ENCODE measurements at places on chromosomes 3 and 15.

- no peak for DNase-seq
These were observed 154.9 kb downstream of the GRM7 start for GRCh38 chr3:7015683-7016440.

- no peak for DNase-seq
These were observed 213.1 kb downstream of the OSBPL10 start for GRCh38 chr3:31767920-31768319.

DNA sequence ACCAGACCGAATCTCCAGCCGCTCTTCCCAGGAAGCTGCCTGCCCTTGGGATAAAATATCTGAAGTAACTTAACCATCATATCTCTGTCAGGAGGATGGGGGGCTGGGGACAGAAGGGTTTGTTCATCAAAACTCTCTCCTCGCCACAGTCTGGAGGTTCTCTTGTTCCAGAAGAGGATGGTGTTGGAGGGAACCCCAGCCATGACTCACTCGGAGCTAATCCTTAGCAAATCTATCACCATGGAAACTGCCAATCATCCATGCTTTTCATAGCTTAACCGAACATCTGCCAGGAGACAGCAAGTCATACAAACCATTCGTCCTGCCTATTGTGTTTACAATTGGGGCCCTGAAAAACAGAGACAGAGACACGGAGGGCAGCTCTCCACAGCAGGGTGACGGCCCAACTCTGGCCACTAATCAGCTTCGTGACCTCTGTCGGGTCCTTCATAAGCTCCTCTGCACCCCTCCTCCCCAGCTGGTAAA, 73.8 kb upstream of the HEG1 start:
- peak; percentile 66 for DNase-seq

DNA sequence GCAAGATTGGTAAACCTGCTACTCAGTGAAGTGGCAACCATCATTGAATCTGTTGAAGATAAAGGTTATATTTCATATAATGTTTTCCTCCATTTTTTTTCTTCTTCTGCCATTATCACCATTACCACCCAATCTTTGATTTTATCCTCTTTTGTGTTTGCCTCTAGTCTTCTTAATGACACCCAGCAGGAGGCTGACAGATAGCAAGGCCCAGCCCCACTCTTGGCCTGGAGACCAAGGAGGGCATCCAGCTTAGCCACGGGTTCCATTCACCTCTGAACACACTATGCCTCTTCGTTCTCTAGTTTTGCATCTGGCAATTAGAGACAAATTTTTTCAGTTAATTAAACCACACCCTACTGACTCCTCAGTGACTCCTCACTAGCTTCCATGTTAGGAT, 129.7 kb downstream of the TPRG1 start:
- DNase-seq = no peak

GRCh38 chr15:99568625-99569352, 3.0 kb downstream of the MEF2A start:
- DNase-seq = no peak

DNA sequence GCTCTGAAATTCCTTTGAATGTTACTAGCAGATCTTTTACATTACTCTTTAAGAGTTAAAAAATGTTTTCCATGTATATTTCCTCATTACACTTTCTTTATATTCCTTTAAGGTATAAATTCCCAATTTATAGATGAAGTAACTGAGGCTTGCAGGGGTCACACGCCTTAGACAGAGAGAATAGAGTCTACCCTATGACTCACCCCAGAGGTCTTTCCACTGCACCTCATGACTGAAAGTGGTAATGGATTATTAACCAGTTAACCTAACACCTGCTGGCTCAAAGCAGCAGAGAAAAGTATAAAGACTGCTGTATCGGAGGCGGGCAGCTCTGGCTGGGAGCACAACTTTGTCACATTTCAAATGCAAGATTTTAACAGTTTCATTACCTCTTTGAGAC, 37.7 kb downstream of the LDHAL6B start:
- DNase-seq = no peak

DNA sequence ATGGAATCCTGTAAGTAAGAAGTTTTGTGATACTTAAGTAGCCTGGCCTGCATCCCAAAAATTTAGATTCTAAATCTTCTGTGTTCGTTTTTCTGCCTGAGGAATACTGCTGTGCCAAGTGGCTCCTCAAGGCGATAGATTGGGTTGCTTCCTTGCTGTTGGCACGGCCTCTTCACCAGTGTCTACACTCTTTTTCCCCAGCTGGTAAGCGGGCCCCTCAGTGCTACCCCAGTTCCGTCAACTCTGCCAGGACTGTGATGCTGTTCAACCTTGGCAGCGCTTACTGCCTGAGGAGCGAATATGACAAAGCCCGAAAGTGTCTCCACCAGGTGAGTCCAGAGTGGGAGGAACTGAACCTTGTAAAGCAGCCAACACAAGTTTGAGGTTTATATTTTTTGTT, 53.3 kb upstream of the TRIM71 start:
- no peak for DNase-seq

GRCh38 chr15:94300612-94301011, 69.3 kb downstream of the MCTP2 start:
- DNase-seq = no peak

DNA sequence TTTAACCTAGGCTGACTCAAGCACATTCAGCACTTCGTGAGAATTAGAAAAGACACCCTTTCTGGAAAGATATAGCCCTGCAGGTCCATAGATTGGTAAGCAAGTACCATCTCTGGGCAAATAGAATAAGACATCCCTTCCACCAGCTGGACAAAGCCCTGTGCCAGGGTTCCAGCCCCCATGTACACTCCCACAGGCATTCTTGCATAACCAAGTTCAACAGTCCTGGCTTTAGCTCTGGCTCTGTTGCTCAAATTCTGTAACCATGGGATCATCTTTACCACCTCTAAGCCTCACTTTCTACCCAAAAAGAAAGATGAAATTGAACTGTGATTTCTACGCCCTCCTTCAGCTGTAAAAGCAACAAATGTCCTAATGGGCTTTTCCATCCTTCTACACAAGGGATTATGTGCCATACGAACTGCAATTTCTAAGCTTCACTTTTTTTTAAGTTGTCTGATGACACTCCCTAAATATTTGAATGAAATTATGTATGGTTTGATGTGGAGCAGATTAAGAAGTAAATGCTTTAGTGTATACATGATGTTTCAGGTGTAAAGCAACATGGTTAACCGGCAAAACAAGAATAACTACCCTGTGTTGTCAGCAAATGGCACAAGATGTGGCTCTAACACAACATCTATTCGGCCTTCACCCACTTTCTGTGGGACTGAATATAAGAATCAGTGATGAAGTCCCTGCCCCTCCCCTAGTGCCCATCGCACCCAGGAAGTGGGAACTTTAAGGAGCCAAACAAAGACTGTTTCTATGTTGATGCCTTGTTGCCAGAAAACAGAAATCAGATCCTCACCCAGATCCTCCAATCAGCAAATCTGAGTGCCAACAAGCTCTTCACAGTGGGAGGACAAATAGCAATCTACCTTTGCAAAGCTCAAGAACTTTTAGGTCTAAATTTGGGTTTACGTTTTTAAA, 165.7 kb downstream of the P3H2 start:
- no peak for DNase-seq

DNA sequence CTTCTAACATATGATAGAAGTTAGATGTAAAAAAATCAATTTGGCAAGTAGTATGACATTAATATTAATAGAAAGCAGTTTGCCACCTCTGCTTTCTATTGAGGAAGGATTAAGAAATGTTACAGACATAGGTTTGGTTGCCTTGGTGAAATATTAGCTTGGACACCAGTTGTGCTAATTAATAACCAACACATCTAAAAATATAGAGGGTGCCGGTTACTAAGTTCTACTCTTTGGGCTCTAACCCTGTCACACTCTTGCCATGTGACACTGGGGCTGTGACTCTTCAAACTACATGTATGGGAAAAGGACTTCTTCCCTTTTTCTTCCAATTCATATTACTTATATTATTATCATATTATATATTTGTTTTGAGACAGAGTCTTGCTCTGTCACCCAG, 64.4 kb downstream of the TRIM71 start:
- DNase-seq = no peak

DNA sequence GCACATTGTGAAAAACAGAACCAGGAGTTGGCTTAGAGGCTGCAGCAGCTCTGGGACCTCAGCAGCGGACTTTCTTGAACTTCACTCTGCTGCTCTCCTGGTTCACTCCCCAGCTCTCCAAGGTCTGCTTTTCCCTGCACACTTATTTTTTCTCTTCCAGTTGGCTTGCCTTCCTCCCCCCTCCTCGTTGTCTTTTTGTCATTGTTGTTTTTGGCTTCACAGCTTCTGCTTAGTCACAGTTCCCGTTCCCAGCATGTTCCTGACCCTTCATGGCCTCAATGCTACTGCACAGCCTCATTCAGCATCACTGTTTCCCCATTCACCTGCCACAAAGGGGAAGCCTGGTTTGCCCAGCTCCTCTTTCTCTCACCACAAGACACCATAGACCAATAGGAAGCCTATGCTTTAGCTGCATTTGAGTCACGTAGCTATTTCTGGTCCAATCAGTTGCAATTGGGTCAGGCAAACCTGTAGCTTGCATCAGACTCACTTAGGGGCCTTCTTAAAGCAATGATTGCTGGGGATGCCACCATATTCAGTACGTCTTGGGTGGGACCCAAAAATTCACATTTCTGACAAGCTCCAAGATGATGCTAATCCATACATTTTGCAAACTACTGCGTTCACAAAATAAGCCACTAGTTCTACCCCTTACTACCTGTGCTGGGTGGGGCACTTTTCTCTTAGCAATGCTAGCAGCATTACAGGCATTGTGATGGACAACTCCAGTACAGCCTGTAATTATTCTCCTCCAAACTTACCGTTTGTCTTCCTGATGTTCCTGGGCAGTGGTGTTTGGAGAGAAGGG, 7.8 kb upstream of the SUMF1 start:
- DNase-seq = no peak

DNA sequence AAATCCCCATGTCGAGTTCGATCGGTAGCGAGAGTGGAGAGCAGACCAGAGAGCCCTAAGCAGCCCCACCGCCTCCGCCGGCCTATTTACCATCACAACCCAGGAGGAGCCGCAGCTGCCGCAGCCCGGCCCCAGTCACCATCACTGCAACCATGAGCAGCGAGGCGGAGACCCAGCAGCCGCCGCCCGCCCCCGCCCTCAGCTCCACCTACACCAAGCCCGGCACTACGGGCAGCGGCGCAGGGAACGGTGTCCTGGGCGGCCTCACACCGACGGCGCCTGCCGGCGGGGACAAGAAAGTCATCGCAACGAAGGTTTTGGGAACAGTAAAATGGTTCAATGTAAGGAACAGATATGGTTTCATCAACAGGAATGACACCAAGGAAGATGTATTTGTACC, 89.5 kb upstream of the TPM1 start:
- no peak for DNase-seq

GRCh38 chr3:144488927-144489326, 517.3 kb downstream of the DIPK2A start:
- no peak for DNase-seq

GRCh38 chr3:101063401-101063800, 70.2 kb upstream of the ABI3BP start:
- DNase-seq = no peak

DNA sequence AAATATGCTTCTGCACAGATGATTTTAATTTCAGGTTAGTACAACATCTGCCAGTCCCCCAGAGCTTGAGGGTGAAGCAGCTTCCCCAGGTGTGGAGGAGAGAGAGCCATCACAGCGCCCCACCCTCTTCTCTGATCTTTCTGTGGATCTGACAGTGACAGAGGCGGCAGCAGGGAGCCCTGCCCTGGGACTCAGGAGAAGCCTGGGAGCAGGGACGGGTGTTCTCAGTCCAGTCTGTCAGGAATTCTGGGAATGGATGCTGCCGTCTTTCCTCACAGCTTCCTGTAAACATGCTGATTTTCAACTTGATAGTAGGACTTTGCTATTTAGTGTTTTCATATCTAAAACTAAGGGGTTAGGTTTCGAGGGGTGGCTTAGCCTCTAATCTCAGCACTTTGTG, 11.4 kb upstream of the RAB8B start:
- DNase-seq = no peak

DNA sequence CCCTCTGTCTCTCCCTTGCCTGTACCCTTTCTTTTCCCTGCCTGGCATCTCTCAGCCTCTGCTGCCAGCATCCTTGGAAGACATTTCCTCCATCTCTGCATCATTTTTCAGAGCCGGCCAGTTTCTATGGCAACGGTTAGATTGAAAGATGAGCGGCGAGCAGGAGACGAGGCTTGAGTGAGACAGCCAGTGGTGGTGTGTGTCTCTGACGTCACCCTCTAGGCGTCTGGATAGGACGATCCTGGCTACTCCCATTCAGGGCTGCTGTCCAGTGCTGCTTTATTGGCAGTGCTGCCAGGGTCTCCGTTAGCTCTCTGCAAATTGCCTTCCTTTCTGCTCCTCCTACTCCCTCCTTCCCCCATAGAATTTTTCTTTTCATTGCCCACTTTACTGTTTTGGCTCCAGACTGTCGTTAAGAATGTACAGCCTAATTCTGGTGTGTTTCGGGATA, 57.9 kb downstream of the TRAK1 start:
- no peak for DNase-seq

GRCh38 chr3:124768812-124769211, 38.6 kb downstream of the UMPS start:
- no peak for DNase-seq

DNA sequence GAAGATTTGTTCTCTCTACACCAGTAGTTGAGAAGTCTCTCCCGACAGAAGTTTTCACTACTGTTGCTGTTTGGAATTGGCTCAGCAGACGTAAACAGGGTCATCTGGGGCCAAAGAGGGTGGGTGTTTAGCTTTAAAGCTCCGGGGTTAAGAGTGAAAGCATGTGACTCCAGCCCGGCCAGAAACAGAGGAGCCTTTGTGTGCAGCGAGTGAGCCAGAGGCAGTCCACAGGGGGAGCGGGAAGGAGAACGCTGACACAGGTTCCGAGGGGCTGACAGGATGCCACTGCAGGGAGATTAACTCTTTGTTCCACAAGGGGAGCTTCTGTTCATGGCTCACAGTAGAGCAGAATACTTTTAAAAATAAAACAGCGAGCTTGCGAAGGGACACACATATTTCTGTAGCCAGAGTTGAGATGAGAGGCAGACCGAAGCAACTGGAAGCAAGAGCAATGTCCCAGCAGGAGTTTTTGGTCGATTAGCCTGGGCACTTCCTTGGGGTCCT, 26.9 kb downstream of the BMF start:
- DNase-seq = no peak

GRCh38 chr3:179589143-179589542, 15.3 kb downstream of the MRPL47 start:
- no peak for DNase-seq

- DNase-seq = no peak
These were observed 4.9 kb upstream of the MAGEF1 start for GRCh38 chr3:184716622-184717398.

- no peak for DNase-seq
These were observed 722 bp downstream of the RBMS3 start for GRCh38 chr3:29281344-29282241.

DNA sequence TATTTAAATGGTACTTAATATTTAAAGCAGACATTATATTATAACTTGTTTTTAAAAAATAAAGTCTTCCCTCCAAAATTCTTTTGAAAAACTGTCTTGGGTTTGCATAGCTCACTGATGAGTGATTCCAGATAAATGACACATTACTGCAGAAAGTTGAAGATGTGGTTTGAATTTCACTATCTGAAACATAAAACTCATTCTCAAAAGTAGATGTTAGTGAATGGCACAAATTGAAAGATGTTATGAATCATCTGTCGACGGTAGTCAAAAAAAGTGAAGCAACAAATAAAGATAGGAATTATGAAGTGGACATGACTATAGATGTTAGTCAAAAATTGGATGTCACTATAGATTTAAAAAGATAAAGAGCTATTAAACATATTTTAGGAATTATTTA, 280.5 kb downstream of the GAP43 start:
- no peak for DNase-seq

- DNase-seq = no peak
These were observed at the start of gene GABRB3 for GRCh38 chr15:26772154-26773066. TSS of gene GABRB3 (minus strand) at chr15:26773066.

GRCh38 chr15:90047956-90048575, 46.9 kb downstream of the ZNF710 start:
- DNase-seq = no peak
